M059J (cell line): ENCODE measurements at places on chromosomes 7 and 10. TPM values are rescaled to one million over a fixed set of nuclear protein-coding genes. Genes with fewer than 3 reads are reported as not detected.

CALML5 gene
- not detected in 2 replicates for total RNA-seq

ABCB1 gene
- total RNA-seq, result 5.3 and 5.6 TPM in 2 replicates

SPACDR gene
- total RNA-seq, result 2.4 TPM in 1 of 2 replicates, not detected in the other

LLCFC1 gene
- total RNA-seq, result not detected in 2 replicates

GRCh38 chr7:36944838-36945237 is 220.5 kb upstream of the AOAH start:
- no peak for DNase-seq

DNA sequence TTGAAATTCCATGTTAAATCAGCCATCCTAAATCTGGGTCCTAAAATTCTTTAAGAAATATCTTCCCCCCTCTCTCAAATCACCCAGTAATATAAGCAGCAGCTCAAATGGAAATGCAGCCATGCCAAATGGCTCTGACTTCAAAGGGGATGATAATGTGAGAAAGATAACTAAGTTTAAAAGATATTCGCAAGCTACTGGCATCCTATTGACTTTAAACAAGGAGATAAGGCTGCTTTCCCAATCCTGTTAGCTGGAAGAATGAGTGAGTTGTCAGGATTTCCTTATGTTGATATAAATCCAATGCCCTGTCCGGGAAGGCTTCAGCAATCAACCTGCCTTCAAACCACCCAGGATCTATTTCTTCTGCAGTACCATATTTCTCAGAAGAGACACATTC is 172.0 kb downstream of the FANK1 start:
- no peak for DNase-seq

DNA sequence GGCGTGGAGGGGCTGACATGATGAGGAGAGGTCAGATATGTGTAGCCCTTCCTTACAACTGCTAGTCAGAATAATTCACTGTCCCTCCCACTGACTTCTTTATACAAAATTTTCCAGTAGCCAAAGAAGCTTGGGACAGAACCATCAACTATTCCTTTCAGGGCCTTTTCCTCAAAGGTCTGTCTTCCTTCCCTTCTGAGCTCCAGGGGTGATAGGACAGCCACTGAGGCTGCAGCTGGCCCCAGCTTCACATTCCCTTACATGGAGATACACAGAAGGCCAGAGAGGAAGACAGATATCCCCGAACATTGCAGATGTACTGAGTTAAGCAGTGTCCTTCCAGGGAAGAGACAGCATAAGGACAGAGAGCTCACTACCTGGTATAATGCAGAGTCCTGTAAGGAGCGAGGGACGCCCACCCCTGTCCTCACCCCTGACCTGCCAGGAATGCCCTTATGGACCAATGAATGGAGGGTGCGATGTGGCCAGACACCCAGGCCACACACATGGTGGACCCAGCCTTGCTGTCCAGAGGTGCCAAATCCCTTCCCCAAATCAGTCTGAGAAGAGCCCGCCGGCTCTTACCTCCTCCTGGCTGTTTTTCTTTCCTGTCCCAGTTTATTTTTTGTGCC is 754.7 kb downstream of the GRID1 start:
- DNase-seq, result no peak

- no peak for DNase-seq
Measured at GRCh38 chr10:52523696-52524095, 209.6 kb downstream of the DKK1 start.
